ENCODE measurements at places on chromosomes 5 and 9. TPM values are rescaled to one million over a fixed set of nuclear protein-coding genes. Genes with fewer than 3 reads are reported as not detected.

GRCh38 chr9:7144265-7145046 is 386.7 kb downstream of the KDM4C start:
- peaks cover 3% of the 10 kb centered on the region for H3K36me3 ChIP-seq
- no peak overlapping the region for H3K27ac ChIP-seq
- no peak overlapping the region for H3K4me3 ChIP-seq
- no peaks in the 10 kb centered on the region for H3K27me3 ChIP-seq
- H3K4me1 ChIP-seq: no peaks in the 10 kb centered on the region
- no peak for DNase-seq

DNA sequence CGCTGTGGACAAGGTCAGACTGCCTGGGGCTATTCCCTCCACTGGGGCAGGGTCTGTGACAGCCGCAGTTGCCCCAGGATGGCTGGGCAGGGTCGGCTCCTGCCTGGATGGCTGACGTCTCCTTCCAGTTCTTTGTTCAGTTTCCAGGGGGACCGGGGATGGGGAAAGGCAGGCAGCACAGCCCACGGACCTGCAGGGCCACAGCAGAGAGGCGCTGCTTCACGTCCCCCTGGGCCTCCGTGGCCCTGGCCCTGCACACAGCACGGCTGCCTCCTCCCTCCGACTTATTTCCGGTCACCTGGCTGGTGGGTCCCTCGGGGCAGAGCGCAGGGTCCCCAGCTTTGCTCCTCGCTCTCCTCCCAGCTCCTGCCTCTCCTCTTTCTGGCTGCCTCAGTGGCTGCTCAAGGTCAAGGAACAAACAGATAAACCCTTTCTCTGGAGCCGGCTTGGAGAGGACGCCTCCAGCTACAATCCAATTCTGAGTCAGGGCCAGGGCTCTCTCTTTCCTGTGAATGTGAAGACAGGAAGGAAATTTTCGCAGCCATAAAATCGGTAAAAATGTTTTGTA is 169.7 kb downstream of the C9orf50 start:
- DNase-seq: peak; percentile 74
- H3K4me1 ChIP-seq: no peaks in the 10 kb centered on the region
- H3K27me3 ChIP-seq: no peaks in the 10 kb centered on the region
- H3K27ac ChIP-seq: no peak overlapping the region
- no peaks in the 10 kb centered on the region for H3K36me3 ChIP-seq

DNA sequence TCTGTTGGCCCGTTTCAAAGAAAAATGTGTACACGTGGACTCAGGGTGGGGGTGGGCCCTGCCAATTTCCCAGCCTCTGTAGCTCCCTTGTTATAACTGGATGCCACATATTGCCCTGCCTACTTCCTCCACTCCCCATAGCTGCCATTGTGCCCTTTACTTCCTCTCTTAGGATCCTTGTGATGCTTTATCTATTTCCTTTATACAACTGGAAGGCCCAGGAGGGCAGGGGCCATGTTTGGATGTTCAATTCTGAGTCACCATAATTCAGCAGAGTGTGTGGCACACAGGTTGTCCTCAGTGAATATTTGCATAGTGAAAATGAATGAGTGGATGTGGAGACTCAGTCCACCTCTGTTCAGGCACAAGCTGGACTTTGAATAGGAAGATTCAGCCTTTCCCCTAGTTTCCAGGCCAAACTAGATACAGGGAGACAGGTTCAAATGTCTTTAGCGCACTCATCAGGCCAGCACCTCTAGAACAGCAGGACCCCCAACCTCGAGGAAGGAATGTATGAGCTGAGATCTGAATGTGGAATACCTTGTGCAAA is 10.6 kb upstream of the FEM1C start:
- H3K4me3 ChIP-seq: no peak overlapping the region
- no peaks in the 10 kb centered on the region for H3K36me3 ChIP-seq
- peaks cover 15% of the 10 kb centered on the region for H3K4me1 ChIP-seq

DNA sequence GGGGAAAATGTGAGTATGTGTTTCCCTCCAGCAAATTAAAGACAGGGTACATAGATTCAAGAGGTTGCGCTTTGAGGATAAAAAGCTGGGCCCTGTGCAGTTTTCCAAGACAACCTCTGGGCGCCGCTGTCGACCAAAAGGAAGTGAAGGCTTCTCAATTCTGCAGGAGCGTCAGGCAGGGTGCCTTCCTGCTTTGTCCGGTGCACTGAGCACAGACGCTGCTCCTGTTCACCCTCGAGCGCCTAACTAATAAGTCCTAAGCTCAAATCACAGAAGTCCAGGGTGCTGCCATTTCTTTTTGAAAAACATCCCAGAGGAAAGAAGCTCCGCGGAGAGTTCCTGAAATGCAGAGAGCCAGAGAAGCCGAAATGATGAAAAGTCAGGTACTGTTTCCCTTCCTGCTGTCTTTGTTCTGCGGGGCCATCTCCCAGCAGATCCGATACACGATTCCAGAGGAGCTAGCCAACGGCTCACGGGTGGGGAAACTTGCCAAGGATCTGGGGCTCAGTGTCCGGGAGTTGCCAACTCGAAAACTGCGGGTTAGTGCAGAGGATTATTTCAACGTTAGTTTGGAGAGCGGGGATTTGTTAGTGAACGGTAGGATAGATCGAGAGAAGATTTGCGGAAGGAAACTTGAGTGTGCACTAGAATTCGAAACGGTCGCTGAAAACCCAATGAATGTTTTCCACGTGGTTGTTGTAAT is at the start of gene PCDHGB1:
PCDHGB1 (plus strand) TSS at position 183 of the 703 bp plus-strand sequence; CDS start at position 345, 162 bp downstream.
- H3K27ac ChIP-seq: no peak within 1 kb of the TSS
- peaks cover 20% of the 10 kb centered on the region for H3K27me3 ChIP-seq
- H3K36me3 ChIP-seq: no peaks in the 10 kb centered on the region
- H3K4me3 ChIP-seq: peak within 1 kb of the TSS; percentile 68
- peak; percentile 91 for DNase-seq

GRCh38 chr9:111715471-111715870 is 54.1 kb downstream of the GNG10 start:
- no peaks in the 10 kb centered on the region for H3K36me3 ChIP-seq
- DNase-seq: no peak
- no peaks in the 10 kb centered on the region for H3K27me3 ChIP-seq
- no peaks in the 10 kb centered on the region for H3K4me1 ChIP-seq

DNA sequence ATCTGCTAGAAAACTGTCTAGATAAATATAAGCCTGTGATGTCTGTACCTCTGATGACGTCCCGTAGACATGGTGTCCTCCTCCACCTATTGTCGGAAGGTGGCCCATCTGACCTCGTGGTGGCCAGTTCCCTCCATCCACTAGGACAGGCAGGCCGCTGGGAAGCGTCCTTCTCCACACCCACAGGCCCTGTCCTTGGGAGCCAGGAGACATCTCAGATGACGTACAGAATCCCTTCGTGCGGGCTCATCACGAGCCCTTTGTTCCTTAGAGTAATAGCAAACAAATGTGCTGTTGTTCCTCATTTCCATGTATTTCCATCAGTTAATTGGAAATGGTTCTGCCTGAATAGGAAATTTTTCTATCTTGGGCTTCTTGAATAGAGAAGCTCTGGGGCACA is 38.3 kb upstream of the TENT4A start:
- H3K27me3 ChIP-seq: no peaks in the 10 kb centered on the region
- no peak overlapping the region for H3K4me3 ChIP-seq
- DNase-seq: no peak

- no peaks in the 10 kb centered on the region for H3K27me3 ChIP-seq
- H3K4me3 ChIP-seq: peak within 1 kb of the TSS; percentile 62
- no peak within 1 kb of the TSS for H3K27ac ChIP-seq
- no peaks in the 10 kb centered on the region for H3K4me1 ChIP-seq
- DNase-seq: no peak
Observed at GRCh38 chr5:141223112-141223783, at the start of gene PCDHB14. Gene PCDHB14 (plus strand): TSS chr5:141223343. CDS start chr5:141223506, 163 bp downstream.

- H3K27ac ChIP-seq: no peak overlapping the region
- H3K4me1 ChIP-seq: no peaks in the 10 kb centered on the region
- H3K36me3 ChIP-seq: no peaks in the 10 kb centered on the region
- DNase-seq: no peak
- H3K4me3 ChIP-seq: no peak overlapping the region
Observed at GRCh38 chr9:10008101-10008799, 604.6 kb downstream of the PTPRD start.

GRCh38 chr5:159531554-159532105 is 201.3 kb upstream of the IL12B start:
- no peak overlapping the region for H3K4me3 ChIP-seq
- H3K36me3 ChIP-seq: no peaks in the 10 kb centered on the region
- H3K27ac ChIP-seq: no peak overlapping the region
- no peaks in the 10 kb centered on the region for H3K4me1 ChIP-seq
- no peaks in the 10 kb centered on the region for H3K27me3 ChIP-seq
- no peak for DNase-seq

DNA sequence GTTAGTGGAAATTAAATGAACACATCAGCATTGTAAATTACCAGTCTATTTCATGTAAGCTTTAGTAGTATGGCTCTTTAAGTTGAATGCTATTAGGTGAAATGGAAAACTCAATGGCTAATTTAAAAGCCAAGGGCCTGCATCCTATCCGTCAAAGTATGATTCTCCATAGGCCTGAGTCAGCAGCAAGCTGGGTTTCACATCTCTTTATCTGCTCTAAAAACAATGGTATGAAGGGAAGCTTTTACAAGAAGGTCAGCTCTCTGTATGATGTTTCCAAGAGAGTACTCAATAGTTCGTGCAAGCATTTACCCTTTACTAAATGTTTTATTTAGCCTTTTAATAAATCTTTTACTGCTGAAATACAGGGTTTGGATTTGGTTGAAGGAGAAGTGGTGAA is 62.8 kb downstream of the MAP1B start:
- peak overlapping the region; percentile 54 for H3K27ac ChIP-seq
- H3K4me3 ChIP-seq: no peak overlapping the region
- DNase-seq: no peak
- H3K27me3 ChIP-seq: no peaks in the 10 kb centered on the region

- no peak overlapping the region for H3K4me3 ChIP-seq
- no peak overlapping the region for H3K27ac ChIP-seq
- no peaks in the 10 kb centered on the region for H3K4me1 ChIP-seq
- H3K27me3 ChIP-seq: no peaks in the 10 kb centered on the region
- H3K36me3 ChIP-seq: no peaks in the 10 kb centered on the region
- DNase-seq: no peak
Observed at GRCh38 chr9:116432051-116432450, 255.1 kb upstream of the TRIM32 start.

- no peak overlapping the region for H3K4me3 ChIP-seq
- H3K27me3 ChIP-seq: no peaks in the 10 kb centered on the region
- no peaks in the 10 kb centered on the region for H3K36me3 ChIP-seq
- peaks cover 28% of the 10 kb centered on the region for H3K4me1 ChIP-seq
- no peak for DNase-seq
Observed at GRCh38 chr5:55634866-55635265, 77.3 kb downstream of the SLC38A9 start.

- peak overlapping the region; percentile 57 for H3K4me3 ChIP-seq
- H3K36me3 ChIP-seq: peaks cover 4% of the 10 kb centered on the region
- H3K27me3 ChIP-seq: no peaks in the 10 kb centered on the region
- DNase-seq: peak; percentile 58
Observed at GRCh38 chr9:69757996-69758675, 1.7 kb downstream of the PTAR1 start.

- H3K4me3 ChIP-seq: no peak overlapping the region
- no peaks in the 10 kb centered on the region for H3K27me3 ChIP-seq
- DNase-seq: no peak
- H3K4me1 ChIP-seq: peaks cover 35% of the 10 kb centered on the region
- no peaks in the 10 kb centered on the region for H3K36me3 ChIP-seq
Observed at GRCh38 chr9:16710888-16711287, 159.6 kb downstream of the BNC2 start.

- H3K36me3 ChIP-seq: no peaks in the 10 kb centered on the region
- H3K4me3 ChIP-seq: no peak overlapping the region
- H3K27ac ChIP-seq: peak overlapping the region; percentile 7
- DNase-seq: peak; percentile 25
Observed at GRCh38 chr5:95969651-95970358, 8.2 kb upstream of the ELL2 start.

DNA sequence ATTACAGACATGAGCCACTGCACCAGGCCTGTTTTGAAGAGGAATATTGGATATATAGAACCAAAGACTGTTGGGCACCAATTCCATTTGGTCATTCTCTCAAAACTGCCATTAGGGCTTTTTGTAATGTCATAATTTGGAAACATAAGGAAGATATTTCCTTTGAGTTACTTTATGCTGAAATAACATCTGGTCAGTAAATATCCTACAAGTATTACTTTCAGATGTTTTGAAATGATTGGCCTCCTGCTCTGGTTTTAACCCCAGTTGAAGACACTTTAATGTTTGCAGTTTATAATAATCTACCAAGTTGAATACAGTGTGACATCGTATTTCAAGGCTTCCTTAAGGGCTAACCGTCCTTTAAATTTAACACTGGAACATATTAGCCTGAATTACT is 33.6 kb downstream of the LRRTM2 start:
- peaks cover 36% of the 10 kb centered on the region for H3K4me1 ChIP-seq
- no peaks in the 10 kb centered on the region for H3K27me3 ChIP-seq
- H3K36me3 ChIP-seq: peaks cover 4% of the 10 kb centered on the region
- no peak overlapping the region for H3K27ac ChIP-seq
- DNase-seq: no peak

DNA sequence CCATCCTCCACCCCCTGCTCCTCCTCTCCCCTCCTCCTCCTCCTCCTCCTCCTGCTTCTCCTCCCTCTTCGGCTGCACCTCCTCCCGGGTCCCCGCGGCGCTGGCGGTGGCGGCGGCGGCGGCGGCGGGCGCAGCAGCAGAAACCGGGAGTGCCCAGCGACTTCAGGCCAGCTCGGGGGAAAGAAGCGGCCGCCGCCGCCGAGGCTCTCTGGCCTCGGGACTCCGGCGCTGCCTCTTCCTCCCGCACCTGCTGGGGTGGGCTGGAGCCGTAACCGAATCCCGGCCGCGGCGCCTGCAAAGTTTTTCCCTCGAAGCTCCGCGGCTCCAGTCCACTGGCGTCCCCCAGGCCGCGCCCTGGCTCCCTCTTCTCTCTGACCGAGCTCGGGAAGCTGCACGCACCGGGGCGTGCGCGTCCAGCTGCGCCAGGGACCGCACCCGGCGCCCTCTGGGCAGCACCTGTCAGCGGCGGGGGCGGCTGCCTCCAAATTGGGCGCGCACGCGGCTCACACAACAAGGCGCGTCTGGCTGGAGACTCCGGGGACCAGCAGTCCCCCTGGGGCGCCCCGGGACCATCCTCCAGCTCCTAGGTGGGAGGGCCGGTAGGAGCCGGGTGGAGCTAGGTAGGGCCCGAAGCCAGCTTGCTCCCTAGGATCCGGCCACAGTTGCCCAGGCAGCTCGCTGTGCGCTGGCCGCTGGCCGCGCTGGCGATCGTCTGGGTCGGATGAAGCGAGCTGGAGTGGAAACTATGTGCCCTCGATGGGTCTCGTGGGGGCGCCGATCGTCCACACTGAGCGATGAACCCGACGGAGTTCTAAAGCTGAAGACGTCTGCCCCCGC is at the start of gene MCTP1:
MCTP1 (minus strand) TSS at position 523 of the 837 bp plus-strand sequence.
- H3K4me3 ChIP-seq: peak within 1 kb of the TSS; percentile 69
- no peak within 1 kb of the TSS for H3K27ac ChIP-seq
- H3K4me1 ChIP-seq: peaks cover 4% of the 10 kb centered on the region
- peak; percentile 75 for DNase-seq
- H3K36me3 ChIP-seq: no peaks in the 10 kb centered on the region

The TAF11L12 gene
- 0.29 TPM for total RNA-seq

The NR2F1-AS1 gene
- 15.9 TPM for total RNA-seq

The FAM151B gene
- 19.2 TPM for total RNA-seq

The MORN5 gene
- 0.36 TPM for total RNA-seq

The PTGS1 gene
- 3.2 TPM for total RNA-seq

The ANKRD34B gene
- total RNA-seq: not detected

The PFN3 gene
- total RNA-seq: not detected

The FGF10 gene
- 1.8 TPM for total RNA-seq
